Stimulated activated CD4-positive, alpha-beta T cell treated with anti-CD3 and anti-CD28 coated beads, TNF-alpha, amount 100 ng/mL, for 4 hours (primary cell): ENCODE measurements at places on chromosomes 3 and 15.

GRCh38 chr3:17357035-17357710, 385.3 kb downstream of the TBC1D5 start:
- DNase-seq: no peak

- DNase-seq: no peak
These were observed 107.3 kb downstream of the SLMAP start for GRCh38 chr3:57863380-57863779.

GRCh38 chr3:45817831-45818522, 21.6 kb upstream of the SLC6A20 start:
- DNase-seq: no peak

DNA sequence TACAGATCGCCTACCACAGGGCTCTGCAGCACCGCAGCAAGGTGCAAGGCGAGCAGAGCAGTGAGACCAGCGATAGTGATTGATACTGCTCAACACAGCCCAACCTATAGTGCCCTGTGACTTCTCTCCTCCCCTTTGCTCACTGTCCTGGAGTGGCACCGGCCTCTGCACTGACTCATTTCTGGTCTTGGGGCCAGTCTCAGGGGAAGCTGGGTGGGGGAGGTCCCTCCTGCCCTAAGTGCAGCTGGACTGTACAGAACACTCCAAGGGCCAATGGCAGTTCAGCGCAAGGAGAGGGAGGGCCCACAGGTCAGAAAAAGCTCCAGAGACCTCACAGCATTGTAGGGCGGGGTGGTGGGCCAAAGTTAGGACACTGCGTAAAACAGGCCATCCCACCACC, 2.5 kb upstream of the OGG1 start:
- DNase-seq: no peak

DNA sequence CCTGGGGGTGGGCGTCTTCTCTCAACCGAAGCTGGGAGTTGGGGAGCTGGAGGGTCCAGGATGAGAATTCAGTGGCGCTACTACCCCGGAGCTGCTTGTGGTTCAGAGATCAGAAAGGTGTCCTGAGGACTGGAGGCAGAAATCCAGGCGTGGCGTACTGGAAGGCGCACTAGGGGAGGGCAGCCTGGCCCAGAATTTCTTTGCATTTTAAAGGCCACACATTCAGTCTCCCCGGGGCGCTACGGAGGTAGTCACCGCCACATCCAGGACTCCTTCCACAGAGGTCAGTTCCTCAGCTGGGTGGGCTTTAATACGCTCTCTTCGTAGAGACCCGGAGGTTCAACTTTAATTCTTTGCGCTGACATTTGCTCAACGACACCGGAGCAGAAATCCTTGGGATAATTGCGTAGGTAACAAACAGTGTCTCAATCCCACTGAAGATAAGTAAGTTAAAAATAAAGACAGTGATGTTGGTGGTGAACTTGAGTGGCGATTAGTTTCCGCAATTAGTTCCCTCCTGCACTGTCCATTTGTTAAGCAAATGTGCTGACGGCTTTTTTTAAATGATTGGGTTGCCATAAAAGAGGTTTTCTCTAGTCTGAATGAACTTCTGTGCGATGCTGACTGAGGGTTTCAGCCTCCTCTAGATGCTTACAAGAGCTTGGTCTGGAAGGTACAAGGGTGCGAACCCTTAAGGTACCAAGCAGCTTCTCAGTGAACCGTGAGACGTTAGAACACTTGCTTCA, 535 bp downstream of the MCTP2 start:
- no peak for DNase-seq

DNA sequence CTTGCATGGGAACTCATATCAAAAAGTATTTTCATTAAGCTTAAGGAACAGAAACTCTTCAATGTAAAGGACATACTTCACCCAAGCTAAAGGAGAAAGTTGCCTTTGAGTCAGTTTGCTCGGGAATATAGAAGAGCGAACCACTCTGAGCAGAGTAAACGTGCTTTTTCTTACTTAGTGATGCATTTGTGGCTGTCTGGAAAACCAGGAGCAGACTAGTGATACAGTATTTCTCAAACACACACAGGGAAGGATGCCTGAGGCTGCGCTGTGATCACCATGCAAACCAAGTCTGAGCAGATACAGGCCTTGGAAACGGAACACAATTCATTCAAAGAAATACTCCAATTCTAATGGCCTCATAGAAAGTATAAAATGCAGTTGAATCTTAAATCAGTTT, 121.0 kb upstream of the CDIN1 start:
- DNase-seq: no peak

DNA sequence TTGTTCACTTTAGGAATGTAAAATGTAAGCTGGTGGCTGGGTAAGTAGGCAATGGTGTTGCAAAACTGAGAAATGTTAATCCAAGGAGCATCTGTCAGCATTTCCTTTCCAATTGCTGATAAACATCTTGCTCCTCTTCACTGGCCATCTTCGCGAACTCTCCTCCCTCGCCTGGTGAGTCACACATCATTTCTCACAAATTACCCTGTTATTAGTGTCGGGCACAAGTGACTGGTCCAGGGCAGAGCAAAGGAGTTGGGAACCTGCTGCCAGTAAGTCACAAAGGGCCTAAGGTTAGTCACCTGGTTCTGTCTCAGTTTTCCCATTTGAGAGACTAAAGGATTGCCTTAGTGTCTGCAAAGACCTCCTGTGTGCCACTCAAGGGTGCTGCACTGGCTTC, 13.0 kb downstream of the CERS3 start:
- no peak for DNase-seq

DNA sequence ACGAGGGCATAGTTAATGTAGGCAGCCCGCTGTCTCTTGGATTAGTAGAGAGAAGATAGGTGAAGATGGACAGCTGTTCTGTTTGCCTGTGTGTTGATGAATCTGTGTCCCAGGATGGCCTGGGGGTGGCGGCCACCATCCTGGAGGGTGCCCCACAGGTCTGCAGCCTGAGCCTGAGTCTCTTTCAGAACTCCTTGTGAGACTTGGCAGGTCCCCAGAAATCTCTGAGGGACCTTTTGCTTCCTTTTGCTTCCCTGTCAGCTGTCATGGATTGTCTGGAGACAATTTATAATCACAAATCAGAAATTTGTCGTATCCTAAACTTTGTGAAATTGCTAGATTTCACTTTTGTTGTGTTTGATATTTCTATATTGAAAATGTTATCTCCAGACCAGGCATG, 17.4 kb downstream of the FAN1 start:
- DNase-seq: no peak

- DNase-seq: no peak
These were observed 292.0 kb upstream of the CCDC54 start for GRCh38 chr3:107085261-107085660.

GRCh38 chr15:39792025-39792843, 9.6 kb upstream of the FSIP1 start:
- DNase-seq: no peak

- DNase-seq: no peak
These were observed 55.9 kb upstream of the C3orf80 start for GRCh38 chr3:160169139-160169976.

DNA sequence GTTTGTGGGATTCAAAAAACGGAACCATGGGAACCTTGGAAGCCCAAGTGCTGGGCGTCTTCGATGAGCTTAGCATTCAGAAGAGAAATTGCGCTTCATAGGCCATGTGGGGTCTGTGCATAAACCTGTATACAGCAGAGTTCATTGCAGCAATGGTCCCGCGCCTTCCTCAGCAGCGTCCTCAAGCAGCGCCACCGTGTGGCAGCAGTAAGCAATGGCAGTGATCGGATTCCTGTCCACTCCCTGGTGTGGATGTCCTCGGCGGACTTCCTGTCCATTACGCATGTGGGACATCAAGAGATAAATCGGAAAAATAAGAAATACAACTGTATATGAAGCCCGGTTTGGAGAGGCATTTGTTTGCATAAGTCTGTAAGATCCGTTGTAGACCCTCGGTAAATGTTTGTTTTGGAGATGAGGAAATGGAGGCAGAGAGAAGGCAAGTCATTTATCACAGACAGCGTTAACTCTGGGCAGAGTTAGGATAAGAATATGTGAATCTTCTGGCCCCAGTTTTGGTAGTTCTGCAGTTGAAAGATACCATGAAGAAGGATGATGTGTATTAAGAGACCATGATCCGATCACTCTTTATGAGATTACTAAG, 57.7 kb downstream of the CNTN4 start:
- no peak for DNase-seq

DNA sequence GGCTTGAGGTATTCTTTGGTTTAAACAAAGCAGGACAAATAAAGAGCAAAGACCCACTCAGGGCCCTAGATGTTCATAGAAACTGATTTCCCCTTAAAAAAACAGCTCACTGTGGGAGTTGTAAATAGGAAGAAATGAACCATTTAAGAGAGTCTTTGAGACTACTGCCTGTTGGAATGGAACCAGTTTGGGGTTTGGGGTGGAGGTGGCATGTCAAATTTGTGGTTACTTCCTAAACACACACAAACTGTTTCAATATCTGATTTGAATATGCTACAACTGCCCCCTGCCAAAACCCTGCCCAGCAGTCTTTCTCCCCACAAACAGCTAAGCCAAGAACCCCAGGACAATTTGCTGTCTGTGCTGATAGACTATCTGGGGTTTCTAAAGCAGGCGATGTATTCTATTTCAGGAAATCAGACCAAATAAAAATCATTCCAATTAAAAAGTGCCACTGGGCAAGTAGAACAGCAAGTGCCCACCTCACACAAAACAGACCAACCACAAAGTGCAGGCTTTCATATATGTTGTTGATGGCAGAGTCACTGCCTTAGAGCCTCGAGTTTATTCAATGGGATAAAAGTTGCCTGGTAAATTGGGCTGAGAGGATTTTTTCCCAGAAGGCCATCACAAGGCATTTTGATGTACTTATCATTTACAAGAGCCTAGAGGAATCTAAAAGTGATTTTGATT, 293.9 kb upstream of the PROK2 start:
- no peak for DNase-seq

GRCh38 chr15:58472821-58473581, 41.2 kb downstream of the LIPC start:
- no peak for DNase-seq

DNA sequence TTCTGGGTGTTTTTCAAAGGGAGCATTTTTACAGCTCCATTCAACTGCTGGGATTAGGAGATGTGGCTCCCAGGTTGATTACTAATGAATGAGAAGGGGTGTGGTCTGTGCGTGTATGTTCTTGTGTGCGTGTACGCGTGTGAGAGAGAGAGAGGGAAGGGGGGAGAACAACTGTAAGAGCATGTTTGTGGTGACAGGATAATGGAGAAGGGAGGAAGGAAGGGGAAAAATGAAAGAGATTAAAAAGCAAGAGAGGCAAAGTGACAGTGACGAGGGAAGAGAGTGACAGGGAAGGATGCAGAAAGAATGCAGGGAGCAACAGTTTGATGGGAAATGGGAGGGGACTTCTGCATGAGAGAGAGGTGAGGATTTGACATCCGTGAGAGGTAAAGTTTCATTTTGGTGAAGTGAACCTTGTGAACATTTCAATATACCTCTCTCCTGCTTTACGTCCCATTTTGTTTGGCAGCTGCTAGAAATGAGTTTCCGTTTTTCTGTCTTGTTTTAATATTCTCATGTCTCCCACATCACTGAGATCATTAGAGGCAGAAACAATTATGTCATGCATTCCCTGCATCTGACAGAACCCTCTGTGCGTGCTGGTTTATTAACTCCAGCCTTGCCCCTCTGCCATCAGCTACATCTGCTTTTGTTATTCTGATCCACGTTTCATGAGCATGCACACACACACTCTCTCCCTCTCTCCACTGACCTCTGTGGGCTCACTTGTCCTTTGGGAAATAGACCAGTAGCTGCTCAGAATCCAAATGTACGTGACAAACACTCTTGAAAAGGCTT, 161.6 kb downstream of the GAP43 start:
- DNase-seq: no peak

DNA sequence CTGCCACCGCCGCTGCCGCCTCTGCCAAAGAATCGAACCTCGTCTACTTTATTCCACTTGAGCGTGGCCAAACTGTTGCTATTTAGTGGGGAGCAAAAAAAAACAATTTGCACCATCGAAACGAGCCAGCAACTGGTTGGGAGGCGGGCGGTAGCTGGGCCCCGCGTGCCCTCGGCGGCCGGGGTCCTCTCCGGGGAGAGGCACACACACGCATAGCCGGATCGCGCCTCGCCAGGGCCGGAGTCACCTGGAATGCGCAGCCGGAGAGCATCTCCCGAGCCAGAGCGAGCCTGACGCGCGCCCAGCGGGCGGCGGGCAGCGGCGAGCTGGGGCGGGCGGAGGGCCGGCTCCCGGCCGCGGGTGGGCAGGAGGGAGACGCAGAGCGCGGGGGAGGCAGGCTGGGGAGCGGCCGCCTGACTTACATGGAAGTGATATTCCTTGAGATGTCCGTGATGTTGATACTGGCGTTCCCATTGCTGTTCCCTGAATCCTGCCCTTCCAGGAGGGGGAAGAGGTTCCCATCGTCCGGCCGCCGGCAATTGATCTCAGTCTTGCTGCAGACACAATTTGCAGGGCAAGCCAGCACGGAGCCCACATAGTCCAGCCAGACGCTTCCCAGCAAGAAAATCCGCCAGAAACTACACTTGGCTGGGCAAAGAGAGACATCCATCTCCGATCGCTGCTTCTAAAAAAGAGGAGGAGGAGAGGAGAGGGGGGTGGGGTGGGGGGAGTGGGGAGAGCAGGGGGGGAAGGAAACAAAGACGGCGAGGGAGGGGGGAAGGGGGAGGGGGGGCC, 858 bp downstream of the NTRK3 start:
- no peak for DNase-seq

GRCh38 chr3:50008931-50009330, 69.0 kb downstream of the RBM6 start:
- DNase-seq: no peak
